ENCODE measurements at places on chromosomes 6 and 20.
A peak's percentile ranks its signal among the peaks of the same experiment; 100 is the strongest.

DNA sequence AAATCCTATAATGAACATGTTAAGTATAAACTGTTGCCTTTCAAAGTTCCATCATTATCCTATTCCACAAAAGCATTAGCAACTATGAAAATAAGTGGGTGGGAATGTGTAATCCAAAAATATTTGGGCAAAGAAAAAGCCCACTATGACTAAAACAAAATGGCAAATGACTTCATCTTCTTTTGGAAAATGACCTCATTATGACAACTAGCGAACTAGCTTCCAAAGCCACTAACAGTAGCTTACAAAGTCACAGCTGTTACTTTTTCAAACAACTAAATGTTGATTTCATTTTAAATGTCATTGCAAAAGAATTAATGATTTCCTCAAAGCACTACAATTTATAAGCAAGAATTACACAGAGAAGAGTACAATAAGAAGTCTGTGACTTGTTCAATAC, 49.8 kb upstream of the RUNX2 start:
- no peak for DNase-seq

DNA sequence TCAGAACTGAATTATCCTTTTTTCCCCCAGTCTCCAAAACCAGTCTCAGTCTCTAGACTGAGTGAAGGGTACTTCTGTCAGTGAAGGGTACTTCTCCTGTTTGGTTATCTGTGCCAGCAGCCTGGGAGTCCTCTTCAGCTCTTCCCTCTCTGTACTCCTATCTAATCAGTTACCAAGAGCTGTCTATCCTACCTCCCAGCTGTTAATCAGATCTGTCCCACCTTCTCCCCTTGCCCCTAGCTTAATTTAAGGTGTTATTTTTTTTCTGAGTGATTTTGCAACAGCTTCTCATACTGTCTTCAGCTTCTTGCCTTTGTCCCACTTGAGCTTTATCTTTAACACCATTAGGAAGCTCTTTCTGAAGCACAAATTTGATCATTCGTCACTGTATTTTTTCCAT, 491.9 kb upstream of the SOX4 start:
- DNase-seq, result no peak

DNA sequence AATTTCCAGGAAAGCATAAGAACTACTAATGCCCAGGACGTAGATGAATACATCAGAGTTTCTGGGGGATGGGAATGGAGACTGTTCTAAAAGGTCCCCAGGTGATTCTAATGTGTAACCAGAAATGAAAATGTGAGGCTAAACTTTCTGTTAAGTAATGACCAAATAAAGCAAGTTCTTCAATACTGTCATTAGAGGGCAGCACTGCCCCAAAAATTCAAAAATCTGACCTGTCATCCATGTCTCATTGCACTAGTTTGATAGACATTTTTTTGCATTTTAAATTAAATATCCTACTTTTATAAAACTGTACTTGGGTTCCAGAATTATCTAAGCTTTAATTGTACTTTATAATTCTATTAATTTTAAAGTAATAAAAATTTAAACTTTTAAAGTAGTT, 94.9 kb downstream of the RFX6 start:
- peak; percentile 44 for DNase-seq

- no peak for DNase-seq
These were observed 20.6 kb upstream of the CHMP4B start for GRCh38 chr20:33790566-33790965.

- peak; percentile 50 for DNase-seq
These were observed 40.1 kb downstream of the FAM120B start for GRCh38 chr6:170346649-170347048.

DNA sequence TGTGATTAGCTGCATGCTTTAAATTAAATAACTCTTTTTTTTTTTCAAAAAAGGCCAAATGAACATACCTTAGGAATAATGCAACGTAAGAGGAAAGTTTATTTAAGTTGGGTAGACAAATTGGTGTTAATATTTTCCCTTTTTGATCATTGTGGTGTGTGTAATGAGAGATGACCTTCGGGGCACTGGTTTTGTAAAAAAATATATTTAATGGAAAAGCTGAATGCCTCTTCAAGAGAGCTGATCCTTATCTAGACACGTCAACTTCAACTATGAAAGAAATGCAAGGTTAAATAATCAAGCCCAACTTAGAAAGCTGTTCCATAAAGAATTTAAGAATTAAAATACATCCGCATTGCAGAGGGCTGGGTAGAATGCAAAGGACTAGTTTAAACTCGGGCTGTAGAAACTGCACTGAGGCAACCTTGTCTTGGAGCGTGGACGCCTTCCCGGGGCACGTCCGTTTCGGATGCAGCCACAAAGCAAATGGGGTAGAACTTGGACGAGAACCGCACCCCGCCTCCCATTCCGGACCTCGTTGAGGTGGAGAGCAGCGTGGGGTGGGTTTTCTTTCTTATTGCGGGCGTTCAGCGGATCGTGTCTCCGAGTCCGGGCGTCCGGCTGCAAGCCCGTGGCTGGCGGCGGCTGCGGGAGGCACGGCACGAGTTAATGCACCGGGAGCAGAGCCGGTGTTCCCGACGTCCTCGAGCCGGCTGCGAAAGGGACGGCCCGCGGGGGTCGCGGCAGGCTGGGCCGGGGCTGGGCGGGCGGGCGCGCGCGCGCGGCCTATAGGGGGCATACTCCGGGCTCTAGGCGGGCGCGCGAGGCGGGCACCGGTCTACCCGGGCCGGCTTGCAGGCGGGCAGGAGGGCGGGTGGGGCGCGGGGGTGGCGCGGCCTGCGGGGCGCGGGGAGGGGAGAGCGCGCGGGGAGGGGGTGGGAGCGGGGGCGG, 1.9 kb downstream of the JARID2 start:
- DNase-seq, result peak; percentile 60

GRCh38 chr6:87697581-87698546, 4.2 kb downstream of the AKIRIN2 start:
- no peak for DNase-seq

DNA sequence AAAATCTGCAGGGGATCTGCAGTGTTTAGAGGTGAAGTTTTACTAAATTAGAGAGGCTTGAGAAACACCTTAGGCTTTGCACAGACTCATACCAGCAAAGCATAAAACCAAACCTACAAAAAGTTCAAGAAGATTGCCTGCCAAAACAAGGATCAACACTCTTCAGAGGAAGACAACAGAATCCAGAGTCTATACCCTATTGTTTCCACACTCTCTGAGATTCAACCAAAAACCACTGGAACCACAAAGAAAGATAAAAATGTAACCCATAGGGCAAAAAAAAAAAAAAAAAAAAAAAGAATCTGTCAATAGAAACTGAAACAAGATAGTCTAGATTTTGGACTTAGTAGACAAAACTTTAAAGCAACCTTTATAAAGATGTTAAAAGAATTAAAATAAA, 102.7 kb downstream of the ANKRD60 start:
- DNase-seq, result no peak

DNA sequence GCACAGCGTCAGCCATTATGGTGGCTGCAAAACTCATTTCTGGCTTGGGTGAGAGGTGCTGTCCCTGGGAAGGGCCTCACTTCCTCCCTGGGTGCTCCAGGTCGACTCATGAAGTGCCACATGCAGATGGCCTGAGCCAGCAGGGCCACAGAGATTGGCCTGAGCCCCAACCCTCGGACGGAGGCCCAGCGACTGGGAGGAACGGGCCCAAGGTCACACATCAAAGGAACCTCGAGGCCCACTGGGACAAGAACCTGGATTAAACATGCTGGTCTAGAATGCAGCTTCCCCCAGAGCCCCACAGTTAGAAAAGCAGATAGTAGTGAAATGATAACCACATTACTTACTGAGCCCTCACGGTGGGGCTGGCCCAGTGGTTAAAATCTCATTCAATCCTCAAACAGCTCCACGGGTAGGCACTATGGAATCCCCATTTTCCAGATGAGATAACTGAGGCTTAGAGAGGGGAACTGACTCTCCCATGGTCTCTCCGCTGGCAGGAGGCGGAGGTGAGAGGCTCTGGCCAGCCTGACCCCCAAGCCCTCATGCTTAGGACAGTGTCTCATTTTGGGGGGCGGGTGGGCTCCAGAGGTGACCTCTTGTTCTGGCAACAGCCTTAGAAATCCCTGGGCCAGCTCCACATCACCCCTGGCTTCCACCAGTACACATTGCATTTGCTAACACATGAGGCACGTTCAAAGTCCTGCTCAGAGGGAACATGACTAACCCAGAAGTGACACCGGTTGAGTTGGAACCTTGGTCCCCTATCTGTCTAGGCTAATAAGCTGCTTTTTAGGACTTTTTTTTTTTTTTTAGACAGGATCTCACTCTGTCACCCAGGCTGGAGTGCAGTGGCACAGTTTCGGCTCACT, 53.0 kb downstream of the SRC start:
- DNase-seq, result no peak

- DNase-seq, result peak; percentile 12
These were observed 14.3 kb downstream of the TTBK1 start for GRCh38 chr6:43257367-43258145.

DNA sequence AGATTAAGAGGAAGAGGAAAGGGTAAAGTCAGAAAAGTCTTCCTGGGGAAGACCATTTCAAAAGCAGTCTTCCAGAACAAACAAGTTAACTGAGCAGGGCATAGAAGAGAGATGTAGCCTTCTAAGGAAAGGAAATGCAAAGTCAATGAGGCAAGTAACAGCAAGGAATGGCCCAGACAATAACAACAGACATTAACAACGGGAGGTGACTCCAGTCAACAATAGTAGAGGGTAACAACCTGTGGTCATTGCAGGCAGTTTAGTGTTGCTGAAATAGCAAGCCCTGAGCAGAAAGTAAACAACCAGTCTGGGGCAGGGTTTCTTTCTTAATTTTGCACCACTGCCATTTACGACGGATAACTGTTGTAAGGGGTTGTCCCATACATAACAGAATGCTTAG, 2.1 kb downstream of the MDN1 start:
- no peak for DNase-seq

GRCh38 chr6:17054647-17055046, 47.2 kb upstream of the STMND1 start:
- no peak for DNase-seq

GRCh38 chr6:127177030-127177922, 58.8 kb downstream of the RSPO3 start:
- no peak for DNase-seq

DNA sequence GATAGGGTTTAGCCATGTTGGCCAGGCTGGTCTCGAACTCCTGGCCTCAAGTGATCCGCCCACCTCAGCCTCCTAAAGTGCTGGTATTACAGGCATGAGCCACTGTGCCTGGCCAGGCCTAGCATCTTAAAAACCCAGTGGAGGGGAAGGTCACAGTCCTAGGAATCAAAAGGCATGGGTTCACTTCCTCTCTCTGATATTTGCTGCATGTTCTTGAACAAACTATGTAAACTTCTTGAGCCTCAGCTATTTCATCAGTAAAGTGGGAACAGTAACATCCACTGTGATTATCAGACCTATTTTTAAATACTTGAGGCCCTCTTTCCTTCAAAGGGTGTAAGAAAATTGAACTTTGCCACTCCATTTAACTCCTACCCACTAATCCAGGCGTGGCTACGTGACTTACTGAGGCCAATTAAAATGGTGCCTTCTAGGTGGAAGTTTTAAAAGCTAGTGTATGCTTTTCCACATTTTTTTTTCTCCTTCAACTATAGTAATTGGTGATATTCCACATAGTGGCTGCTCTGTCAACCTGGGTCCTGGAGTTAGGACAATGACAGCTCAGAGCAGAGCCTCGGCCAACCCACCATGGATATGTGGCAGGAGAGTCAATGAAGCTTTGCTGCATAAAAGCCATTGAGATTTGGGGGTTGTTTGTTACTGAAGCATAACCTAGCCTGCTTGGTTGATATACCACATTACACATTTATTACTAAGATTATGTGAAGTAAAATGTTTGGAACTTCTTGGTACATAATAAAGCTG, 32.2 kb upstream of the IER3 start:
- no peak for DNase-seq

GRCh38 chr6:79605061-79605460, 26.1 kb upstream of the SH3BGRL2 start:
- no peak for DNase-seq

GRCh38 chr6:91029211-91029610, 442.3 kb upstream of the MAP3K7 start:
- DNase-seq, result no peak

DNA sequence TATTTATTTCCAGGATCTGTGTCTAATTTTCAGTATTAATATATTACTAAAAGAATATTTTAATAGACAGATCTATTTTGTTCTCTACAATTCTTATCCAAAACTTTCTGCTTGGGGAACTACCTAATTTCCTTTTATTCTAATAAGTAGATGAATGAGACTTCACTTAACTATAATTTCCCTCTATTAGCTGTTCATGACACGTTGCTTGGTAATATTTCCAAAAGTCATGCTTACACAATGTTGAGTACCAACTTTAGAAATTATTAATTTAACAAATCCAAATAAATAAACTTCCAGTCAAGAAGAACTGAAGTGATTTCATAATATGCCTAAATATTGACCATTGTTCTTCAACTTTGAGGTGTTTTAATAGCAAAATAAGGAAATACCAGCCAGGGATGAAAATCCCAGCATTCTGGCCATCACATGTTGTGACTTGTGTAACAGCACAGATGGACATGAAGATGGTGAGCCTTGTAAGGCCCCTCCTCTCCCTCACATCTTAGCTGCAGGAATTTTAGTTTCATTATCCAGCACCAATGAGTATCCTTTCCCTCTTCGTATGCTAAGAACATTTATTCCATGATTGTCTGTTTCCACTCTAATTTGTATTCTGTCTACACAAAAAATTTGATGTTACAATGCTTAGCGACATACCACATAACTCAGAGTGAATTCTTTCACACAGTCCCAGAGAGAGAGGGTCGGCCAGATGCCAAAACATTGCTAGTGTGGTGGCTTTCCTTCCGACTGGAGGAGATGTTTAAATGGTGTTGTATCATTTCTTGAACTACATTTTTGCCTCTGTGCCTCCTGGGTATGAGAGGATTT, 137.5 kb downstream of the FOXA2 start:
- DNase-seq, result no peak

DNA sequence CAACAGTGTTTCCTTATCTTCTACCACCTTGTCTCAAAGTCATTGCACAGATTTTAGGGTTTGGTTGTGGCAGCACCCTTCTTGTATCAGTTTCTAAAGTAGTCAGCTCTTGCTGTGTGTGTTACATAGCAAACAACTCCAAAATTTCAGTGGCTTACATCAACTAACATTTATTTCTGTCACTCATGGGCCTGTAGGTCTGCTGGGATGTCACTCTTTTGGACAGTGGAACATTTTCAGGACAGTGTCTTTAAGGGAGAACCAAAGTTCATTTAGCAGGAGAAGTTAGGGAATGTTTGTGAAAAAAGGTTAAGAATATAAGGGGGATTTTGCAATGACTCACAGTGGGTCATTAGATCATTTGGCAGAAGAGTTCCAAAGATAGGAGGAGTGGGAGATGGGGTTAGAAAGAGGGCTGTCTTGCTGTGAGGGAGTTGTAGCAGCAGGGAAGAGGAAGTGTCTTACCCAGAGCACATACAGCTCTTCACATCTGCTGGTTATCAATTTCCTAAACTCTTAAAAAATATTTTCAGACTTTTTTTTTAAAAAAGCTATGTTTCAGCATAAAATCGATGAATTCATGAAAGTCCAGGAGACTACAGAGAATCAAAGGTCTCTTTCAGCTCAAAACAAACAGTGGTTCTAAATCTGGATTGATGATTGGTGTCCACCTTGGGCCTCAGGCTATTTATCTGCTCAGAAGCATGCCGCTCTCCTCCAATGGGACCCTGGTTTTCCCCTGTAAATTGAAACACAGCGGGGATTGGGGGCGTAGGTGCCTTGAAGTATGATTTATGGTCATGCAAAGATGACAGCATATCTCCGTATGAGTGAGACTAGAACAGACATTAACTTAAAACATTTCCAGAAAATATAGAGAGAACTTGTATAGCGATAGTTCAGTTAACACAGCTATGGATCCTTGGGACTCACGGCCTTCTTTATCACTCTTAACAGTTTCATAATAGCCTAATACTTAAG, 117.3 kb downstream of the B3GAT2 start:
- peak; percentile 13 for DNase-seq

- DNase-seq, result no peak
These were observed 105.0 kb downstream of the TIAM2 start for GRCh38 chr6:155100087-155100486.

Measured in activated CD4-positive, alpha-beta T cell treated with anti-CD3 and anti-CD28 coated beads, Interleukin-2, amount 50 U/mL, for 16 hours (primary cell).